Anterior cingulate cortex (tissue), 58 donors: ENCODE measurements at places on chromosomes 4 and X.

DNA sequence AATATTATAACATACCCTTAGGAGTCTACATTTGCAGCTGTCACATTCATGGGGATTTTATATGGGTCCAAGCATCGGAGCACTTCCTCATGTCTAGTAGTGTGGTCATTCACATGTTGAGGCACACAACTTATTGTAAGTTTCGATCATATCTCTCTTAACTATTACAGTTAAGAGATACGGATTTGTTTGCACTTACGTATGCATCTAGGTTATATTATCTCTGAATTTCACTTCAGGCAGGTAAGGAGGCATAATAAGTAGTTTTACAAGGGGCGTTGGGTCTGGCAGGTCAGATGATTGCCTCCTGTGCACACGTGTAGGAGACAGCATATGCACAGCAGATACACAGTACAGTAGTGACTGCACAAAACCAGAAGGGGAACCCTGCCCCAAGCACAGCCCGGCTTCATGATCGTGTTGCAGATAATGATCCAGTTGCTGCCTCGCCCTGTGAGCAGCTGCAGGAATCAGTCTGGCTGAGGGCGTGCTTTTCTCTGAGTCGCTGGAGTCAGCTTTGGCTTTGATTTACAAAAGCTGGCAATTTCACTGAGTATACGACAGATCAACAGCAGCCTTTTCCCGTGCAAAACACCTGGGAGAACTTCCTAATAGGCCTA lies 302.9 kb upstream of the GATB start:
- no peak for DNase-seq

DNA sequence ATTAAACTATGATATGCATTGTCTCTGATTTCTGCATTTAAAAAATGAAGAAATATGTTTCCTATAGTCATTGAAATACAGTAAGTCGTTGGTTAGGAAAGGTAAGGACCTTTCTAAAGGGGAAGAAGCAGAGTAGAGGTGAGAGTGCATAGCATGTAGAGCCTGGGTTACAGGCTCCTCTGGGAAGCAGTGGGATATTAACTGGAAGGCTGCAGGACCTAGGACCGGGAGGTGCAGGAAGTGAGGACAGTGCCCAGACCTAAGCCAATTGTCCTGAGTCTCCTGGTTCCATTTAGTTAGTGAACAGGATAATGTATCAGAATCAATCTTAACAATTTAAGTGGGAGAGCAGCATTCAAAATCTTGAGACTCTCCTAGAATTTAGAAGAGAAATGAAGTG lies 237.1 kb upstream of the NUDT6 start:
- no peak for DNase-seq

- DNase-seq: no peak
Measured at GRCh38 chrX:115906276-115906675, 264.3 kb upstream of the AGTR2 start.

- no peak for DNase-seq
Measured at GRCh38 chr4:108320061-108320460, 151.3 kb upstream of the LEF1 start.

DNA sequence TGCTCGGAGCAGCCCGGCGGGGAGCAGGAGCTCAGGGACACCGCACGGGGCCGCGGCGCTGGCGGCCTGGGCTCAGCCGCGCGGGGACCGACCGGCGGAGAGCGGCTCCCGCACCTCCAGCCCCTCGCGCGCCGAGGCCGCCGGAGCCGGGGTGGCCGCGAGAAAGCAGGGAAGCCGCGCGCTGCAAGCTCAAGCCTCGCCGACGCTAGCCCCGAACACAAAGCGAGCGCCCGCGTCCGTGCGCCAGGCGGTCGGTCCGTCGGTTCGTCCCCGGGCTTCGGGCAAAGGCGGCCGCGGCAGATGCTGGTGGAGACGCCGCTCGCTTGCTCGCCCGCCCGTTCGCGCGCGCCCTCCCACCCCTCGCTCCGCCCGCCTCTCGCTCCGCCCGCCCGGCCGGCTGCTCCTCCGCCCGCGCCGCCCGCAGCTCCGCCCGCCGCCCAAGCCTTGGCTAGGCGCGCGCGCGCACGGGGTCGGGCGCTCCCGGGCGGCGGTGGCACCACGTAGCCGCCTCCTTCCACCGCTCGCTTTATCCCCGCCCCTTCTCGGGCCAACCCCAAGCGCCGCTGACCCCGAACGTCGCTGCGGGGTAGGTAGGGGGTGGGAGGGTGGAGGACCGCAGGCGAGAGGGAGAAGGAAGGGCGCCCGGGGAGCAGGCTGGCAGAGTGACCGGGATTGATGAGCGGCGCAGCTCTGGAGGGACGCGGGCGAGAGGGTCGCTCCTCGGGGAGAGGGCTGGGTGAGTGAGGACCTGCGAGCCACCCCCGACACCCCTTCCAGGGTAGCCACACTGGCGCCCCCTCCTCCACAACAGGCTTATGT lies at the start of gene TSPAN5:
TSPAN5 (minus strand) TSS at position 325 of the 819 bp plus-strand sequence.
- DNase-seq: peak; percentile 76

- DNase-seq: no peak
Measured at GRCh38 chrX:44937606-44938005, 64.6 kb downstream of the KDM6A start.

GRCh38 chrX:43822014-43822413 lies 60.2 kb downstream of the MAOB start:
- no peak for DNase-seq

- no peak for DNase-seq
Measured at GRCh38 chrX:155127465-155127864, 56.2 kb downstream of the BRCC3 start.

DNA sequence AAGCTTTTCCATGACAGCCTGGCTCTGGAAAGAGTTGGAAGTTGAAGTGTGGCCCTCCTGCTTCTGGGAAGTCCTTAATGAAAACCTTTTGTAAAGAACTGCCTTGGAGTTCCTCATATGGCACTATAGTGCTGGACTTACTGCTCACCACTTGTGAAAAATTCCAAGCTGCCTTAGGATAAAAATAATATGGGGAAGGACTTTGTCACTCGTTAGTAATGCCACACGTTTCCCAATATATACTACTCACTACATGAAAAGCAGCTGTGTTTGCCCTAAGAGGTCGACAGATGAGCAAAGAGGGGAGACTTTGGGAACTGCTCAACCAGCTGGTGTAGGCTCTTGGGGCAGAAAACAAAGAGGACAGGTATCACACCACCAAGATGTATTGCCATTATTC lies 11.7 kb downstream of the OPHN1 start:
- DNase-seq: no peak

GRCh38 chr4:130901321-130901720 lies 1805.4 kb downstream of the C4orf33 start:
- no peak for DNase-seq

DNA sequence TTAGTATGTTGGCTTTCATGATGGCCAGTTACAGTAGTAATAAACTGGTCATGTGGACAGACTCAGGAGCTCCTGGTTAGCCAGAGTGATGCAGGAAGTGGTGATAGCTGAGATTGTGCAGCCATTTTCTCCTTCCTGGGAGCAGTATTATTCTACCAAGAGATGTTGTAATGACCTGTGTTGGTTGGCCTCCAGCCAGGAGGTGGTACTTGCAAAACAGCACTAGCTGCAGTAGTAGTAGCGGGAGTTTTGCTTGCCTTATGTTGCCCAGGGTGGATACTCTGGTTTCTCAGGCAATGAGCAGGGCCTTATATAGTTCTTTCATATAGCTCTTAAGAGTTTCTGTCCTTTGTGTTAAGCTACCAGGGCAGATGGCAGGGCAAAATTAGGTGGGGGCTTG lies 998.8 kb downstream of the GLUD2 start:
- DNase-seq: no peak

DNA sequence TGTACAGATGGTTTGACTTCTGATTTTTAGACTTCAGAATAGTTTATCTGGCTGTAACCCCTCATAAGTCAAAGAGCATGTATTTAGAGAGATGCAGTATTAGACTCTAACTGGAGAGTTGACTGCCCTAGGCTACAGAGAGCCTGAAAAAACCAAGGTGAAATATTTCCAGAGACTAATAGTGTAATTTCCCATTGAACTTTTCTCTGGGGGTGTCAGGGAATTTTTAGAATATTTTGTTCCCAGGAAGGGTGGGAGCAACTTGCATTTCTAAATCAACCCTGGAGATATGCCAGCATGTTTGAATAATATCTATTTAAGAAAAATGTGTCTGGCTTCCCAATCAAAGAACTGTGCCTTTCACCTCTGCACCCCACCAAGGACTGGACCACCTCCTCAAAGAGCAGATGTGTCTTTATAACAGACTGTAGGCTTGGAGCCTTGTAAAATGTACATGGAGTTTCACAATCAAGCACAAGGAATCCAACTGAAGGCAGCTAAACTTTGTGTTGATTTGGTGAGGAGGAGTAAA lies 2.0 kb downstream of the ANXA3 start:
- DNase-seq: no peak

GRCh38 chrX:149151805-149152757 lies 353.0 kb downstream of the IDS start:
- no peak for DNase-seq

DNA sequence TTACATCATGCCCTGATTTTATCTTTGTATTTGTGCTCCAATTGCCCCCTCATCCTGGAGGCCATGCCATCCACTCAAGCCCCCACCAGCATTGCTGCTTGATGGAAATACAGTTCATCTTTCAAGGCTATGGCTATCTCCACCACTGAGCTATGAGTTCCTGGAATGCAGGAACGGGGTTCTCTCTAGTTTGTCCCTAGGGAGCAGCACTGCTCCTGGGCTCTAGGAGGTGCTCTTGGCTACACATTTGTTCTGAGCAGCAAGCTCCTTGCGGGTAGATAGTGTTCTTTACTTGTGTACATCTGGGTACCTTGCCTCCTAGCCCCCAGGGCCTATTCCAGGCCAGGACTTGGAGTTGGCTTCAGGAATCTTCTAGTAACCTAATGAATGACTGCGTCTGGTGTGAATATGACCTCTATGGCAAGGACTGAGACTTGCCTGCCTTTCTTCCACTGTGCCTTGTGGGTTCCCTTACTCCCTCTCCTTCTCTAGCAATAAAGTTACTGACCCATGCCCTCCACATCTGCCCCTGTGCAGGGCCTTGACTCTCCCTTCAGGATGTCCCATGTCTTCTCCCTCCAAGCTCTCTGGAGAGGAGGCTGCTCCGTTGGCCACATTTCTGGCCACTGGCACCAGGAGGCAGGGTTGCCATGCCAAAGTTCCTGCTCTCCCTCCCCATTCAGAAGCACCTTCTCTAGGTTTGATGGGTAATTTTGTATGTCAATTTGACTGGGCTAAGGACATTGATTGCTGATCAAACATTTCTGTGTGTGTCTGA lies 7.6 kb downstream of the CITED1 start:
- no peak for DNase-seq

DNA sequence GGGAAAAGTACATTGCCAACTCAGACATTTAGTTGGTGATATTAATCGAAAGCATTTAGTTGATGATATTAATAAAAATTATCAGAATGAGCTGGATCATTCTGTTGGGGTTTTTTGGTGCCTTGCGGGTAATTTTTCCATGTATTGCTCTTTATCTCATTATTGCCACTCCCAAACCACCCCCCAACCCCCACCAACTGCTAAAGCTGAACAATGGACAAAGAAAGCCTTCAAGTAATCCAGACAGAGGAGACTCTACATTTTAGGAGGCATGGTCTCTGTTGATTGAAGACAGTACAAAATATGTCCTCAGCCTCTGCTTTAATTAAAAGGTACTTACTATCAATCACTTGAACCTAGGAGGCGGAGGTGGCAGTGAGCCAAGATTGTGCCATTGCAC lies 22.5 kb downstream of the PDK3 start:
- DNase-seq: no peak

DNA sequence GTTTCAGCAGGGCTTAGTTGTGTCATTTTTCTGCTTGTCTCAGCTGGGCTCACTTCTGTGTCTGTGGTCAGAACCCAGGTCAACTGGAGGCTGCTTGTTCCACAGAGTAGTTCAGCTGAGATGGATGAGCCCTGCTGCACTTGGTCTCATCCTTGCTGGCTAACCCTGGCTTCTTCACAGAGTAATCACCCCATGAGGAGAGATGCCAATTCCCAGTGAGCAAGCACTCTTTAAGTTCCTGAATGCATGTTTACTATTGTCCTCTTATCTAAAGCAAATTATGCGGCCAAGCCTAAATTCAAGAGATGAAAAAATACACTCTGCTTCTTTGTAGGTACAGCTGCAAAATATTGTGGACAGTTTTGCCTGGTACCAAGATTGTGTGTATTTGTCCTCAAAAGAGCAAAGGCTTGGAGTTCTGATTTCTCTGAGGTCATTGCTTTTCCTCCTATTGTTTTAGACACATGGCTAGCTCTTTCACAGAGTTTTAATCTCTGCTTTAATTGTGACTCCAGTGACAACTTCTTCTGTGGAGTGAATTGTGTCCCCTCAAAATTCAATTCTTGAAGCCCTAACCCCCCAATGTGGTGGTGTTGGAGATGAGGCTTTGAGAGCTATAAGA lies 236.6 kb upstream of the ANKRD50 start:
- no peak for DNase-seq

- DNase-seq: no peak
Measured at GRCh38 chr4:138916763-138917162, 98.8 kb upstream of the NOCT start.

DNA sequence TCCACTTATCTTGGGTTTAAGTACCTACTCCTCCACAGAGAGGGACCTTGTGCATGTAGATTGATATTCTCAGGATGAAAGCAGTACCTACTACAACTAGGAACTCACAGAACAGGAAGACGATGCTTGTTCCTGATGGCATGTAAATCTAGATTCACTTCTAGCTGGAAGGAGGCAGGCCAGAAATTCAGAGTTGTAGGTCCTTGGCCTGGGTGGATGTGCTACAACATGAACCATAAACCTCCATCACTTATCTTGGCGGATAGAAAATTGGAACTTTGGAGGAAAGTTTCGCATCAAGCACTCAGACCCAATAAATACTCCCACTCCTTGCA lies 9.3 kb upstream of the SMIM20 start:
- no peak for DNase-seq

DNA sequence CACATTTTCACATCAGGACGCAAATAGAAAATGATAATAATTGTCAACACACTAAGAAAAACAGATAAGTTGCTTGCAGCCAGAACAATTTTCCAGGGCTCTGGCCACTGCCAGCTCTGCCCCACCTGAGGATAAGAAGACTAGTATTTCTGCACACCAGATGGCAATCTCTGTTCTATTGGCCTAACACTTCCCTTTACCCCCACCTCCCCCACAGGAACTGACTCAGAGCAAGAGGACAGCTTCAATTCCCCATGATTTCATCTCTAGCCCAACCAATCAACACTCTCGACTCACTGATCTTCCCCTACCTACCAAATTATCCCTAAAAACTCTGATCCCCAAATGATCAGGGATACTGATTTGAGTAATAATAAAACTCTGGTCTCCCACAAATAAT lies 164.0 kb downstream of the SMARCA1 start:
- no peak for DNase-seq

GRCh38 chr4:13215560-13215959 lies 268.6 kb downstream of the RAB28 start:
- no peak for DNase-seq
